ENCODE measurements at places on chromosomes 12 and 14. TPM values are rescaled to one million over a fixed set of nuclear protein-coding genes. Genes with fewer than 3 reads are reported as not detected.
A peak's percentile ranks its signal among the peaks of the same experiment; 100 is the strongest.

Gene MTA1
- 46.5 TPM for total RNA-seq

Gene KRT81
- total RNA-seq, result 2.2 TPM

Gene STAT2
- total RNA-seq, result 18.1 TPM

DNA sequence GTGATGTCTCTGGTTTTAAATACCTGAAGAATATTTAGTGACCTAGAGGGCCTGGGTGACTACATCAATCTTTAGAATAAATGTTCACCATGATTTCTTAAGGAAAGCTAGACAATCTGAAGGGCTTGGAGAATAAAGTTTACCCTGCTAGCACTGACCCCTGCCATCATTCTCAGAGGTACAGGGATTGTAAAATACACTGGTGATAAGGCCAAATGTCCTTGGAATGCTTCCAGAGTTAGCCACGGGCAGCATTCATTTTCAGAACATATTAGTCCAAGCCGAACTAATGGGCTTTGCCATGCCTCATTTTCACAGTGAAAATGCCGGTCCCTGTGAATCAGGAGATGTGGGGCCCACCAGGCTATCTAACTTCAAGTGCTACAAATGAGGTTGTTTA is 1381.7 kb upstream of the SEL1L start:
- no peak for DNase-seq

- no peak for DNase-seq
These were observed 234.3 kb downstream of the DACT1 start for GRCh38 chr14:58872061-58872460.

DNA sequence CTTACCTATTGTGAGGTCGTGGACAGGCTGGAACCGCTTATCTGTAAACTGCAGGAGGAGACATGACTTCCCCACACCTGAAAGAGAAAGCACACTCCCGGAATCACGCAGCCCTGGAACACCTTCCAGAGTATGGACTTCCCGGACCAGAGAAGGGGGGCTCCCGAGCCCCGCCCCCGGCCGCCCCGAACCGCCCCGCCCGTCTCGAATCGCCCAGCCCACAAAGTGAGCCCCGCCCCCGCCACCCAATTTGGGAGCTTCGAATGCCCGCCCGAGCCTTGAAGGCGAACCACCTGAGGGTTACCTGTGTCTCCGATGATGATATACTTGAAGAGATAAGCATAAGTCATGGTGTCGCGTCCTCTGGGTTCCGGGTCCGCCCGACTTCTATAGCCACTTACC is 235 bp downstream of the RAB2B start:
- DNase-seq, result no peak

DNA sequence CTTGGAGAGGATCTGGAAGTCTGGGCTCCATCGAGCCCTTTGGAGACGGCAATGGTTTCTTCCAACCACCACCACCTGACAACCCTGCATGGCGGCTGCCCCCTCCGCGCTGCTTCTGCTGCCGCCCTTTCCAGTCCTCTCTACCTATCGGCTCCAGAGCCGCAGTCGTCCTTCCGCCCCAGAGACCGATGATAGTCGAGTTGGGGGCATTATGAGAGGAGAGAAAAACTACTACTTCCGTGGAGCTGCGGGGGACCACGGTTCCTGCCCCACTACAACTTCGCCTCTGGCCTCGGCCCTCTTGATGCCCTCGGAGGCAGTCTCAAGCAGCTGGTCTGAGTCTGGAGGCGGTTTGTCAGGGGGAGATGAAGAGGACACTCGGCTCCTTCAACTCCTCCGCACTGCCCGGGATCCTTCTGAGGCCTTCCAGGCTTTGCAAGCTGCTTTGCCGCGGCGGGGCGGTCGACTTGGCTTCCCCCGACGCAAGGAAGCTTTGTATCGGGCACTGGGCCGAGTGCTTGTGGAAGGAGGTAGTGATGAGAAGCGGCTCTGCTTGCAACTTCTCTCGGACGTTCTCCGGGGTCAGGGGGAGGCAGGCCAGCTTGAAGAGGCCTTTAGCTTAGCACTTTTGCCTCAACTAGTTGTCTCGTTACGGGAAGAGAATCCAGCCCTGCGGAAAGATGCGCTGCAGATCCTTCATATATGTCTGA is 499 bp downstream of the TOGARAM1 start:
- DNase-seq, result peak; percentile 31

DNA sequence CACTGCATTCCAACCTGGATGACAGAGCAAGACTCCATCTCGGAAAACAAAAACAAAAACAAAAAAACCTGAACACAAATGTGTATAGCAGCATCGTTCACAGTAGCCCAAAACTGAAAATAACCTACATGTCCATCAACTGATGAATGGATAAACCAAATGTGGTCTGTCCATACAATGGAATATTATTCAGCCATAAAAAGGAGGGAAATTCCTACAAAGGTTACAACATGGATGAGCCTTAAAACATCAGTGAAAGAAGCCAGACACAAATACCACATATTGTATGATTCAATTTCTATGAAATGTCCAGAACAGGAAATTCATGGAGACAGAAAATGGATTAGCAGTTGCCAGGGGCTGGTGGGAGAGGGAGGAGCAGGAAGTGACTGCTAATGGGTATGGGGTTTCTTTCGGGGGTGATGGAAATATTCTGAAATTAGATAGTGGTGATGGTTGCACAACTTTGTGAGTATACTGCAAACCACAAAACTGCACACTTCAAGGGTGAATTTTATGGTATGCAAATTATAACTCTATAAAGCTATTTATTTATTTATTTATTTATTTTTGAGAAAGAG is 4.0 kb downstream of the MYL2 start:
- no peak for DNase-seq

DNA sequence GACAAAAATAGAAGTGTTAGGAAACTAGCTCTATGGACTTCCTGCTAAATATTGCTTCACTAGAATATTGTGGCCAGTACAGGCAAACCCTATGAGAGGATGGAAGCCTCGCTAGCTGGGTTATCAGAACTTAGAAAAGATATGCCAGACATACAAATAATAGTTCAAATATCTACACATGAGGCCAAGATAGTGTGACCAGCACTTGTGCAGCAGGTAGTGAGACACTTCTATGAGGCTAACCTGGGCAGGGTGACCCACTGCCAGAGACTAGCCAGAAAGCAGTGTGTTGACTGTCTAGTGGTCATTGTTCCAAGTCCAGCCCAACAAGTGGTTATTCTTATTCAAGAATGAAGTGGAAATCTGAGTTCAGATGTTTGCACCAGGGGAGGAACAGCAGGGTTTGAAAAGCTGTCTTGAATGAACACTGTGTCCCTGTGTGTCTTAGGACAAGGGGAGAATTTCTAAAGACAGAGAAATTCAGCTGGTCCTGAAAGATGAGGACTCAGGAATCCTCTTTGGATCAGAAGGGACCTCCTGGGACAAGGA is 16.3 kb downstream of the TSPAN8 start:
- DNase-seq, result no peak

DNA sequence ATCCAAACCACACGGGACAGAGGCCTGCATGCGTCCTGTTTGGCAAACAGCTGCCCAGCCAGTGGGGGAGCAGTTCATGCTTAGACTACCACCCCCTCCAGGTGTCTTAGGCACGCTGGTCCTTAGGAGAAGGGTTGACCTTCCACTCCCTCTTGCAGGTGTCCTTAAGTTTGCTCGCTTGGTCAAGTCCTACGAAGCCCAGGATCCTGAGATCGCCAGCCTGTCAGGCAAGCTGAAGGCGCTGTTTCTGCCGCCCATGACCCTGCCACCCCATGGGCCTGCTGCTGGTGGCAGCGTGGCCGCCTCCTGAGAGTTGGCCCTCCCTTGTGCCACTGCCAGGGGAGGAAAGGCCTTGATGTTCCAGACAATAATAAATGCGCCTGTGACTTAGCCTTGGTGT is 1.8 kb downstream of the C12orf57 start:
- no peak for DNase-seq

- peak; percentile 27 for DNase-seq
These were observed 3.2 kb downstream of the MLXIP start for GRCh38 chr12:122081697-122082221.

- no peak for DNase-seq
These were observed 101.0 kb downstream of the SCN8A start for GRCh38 chr12:51692016-51692415.

DNA sequence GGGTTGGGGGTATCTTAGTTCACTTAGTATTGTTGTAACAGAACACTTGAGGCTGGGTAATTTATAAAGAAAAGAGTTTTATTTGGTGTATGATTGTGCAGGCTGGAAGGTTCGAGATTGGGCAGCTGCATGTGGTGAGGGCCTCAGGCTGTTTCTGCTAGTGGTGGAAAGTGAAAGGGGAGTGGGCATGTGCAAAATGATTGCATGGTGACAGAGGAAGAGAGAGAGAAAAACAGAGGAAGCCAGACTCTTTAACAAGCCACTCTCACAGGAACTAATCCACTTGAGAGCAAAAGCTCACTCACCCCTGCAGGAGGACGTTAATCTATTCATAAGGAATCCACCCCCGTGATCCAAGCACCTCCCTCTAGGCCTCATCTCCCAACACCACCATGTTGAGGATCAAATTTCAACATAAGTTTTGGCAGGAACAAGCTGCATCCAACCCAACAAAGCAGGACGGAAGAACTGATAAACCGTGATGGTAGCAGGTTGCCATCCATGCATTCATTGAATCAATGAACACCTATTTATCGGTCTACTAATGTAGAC is 165.0 kb upstream of the GZMB start:
- DNase-seq, result no peak

GRCh38 chr12:46904406-46905238 is 78.8 kb upstream of the SLC38A4 start:
- DNase-seq, result no peak

DNA sequence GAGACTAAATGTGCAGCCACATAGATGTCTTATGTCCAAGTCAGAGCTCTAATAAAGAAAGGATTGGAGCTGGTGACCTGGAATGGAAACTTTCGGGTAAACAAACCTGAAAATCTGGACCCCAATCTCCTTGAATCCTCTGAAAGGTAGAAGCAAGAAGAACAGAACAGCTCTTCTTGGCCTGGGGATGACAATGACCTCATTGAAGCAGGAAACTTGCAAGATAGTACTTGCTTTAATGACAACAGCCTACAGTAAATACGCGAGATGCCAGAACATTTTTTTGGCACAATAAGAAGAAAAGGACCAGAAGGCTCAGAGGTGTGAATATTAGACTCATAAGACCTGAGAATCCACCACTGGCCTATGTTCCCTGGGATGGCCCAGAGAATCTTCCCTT is 4.1 kb upstream of the PRIMA1 start:
- no peak for DNase-seq

DNA sequence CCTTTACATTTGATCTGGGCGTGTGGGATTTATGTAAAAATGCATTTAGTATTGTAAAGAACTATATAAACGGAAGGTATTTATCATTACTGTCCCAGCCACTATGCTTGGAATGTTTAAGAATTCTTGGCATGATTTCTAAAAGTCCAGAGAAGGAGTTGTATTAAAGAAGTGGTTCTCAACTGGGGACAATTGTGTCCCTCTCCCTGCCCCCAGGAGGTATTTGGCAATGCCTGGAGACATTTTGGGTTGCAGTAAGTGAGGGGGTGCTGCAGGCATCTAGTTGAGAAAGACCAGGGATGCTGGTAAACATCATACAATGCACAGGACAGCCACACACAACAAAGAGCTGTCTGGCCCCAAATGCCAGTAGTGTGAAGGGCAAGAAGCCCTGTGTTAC is 7.2 kb downstream of the SLC38A1 start:
- no peak for DNase-seq

GRCh38 chr12:30450872-30451271 is 244.8 kb downstream of the IPO8 start:
- no peak for DNase-seq

DNA sequence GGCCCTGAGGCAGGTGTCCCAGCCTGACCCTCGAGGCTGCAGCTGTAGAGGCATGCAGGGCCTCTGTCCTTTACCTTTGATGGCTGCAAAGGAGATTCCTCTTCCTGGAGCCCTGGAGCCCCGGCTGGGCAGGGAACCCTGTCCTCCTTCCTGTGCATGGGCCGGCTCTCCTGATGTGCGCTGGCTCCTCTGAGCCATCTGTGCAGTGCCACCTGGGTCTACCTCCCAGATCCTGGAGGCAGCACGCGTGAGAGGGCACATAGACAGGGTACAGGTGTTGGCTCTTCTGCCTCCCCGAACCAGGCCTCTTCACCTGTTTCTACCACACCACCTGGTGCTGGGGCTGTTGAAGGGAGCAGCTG is 115.1 kb downstream of the BEGAIN start:
- DNase-seq, result no peak

DNA sequence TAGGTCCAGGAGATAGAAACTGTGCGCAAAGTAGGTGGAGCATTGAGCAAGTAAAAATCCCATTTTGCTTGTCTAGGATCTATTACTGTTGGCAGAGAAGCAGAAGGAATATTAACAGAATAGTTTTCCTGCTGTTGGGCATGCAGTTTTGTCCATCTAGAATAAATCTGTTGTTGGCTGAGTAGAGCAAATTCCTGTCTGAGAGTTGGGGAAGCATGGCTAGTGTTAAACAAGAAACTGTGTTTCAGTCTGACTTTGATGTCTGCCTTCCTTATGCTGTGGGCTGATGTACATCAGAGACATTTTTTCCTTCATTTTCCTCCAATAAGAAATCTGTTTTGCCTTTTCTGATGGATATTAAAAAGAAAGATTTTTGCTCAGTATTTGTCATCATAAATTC is 98.2 kb downstream of the RAD52 start:
- no peak for DNase-seq

- no peak for DNase-seq
These were observed 21.8 kb downstream of the CCNK start for GRCh38 chr14:99502989-99503421.
